KG1 (cell line): ENCODE measurements at places on chromosomes 7 and 10.

GRCh38 chr10:33001908-33002492 is 44.0 kb upstream of the ITGB1 start:
- DNase-seq = no peak

- DNase-seq = no peak
Measured at GRCh38 chr7:101620991-101621390, 8.1 kb downstream of the MYL10 start.

- DNase-seq = no peak
Measured at GRCh38 chr10:32961343-32961894, 3.4 kb upstream of the ITGB1 start.

DNA sequence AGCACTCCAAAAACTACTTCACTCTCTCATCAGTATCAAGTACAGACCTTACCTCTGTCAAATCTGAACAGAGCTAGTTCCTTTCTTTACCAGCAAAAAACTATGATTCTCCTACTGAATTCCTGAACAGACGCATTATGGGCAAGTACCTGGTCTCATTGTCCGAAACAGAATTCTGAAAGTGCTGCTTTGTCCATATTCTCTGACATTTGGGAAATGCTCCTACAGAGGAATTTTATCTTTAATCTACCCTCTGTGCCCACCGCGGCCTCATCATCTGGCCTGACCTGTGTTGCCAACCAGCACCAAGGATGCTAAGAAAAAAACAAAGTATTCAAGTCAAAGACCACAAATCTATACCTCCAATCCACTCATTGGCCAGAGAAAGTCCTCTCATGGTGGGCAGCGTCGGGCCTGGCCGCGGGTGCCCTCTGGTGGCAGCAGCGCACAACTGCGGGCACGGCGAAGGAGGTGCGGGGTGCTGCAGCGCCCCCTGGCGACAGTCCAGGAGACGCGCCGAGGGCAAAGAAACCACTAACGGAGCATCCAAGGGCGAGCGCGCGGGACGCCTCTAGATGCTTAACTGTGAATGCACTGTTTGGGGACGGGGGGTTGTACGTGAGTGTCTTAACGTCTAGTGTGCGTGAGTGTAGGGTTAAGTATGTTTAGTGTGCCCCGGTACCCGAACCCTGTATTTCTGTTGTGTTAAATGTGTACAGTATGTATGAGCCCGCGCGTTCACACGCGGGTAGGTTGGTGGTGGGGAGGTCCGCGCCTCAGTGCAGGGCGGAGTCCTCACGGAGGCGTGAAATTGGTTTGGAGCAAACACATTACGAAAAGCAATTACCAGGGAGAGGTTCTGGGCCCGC is 5.0 kb upstream of the GBX1 start:
- DNase-seq = peak; percentile 61

- DNase-seq = no peak
Measured at GRCh38 chr7:44144968-44145478, 3.9 kb upstream of the MYL7 start.

DNA sequence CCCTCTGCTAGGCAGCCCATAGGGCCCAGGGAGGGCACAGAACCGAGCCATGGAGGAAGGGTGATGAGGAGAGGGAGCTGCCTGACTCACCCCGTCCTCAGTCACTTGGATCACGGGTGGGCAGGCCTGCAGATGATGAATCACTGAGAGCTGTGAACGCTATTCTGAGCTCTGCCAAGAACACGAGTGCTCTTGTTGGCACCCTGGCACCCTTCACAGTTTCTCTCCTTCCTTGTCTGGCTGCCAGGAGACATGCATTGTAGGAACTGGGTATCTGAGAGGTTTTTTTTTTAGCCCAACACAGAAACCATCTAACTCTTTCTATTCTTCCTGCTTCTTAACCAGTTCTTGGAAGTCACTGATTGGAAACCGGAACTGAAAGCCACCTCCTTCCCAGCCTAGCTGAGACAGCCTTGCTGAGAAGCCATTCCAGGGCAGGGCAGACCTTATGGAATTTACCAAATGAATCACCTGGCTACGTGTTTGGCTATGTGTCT is 82.1 kb downstream of the SLC37A3 start:
- no peak for DNase-seq

- DNase-seq = no peak
Measured at GRCh38 chr10:43843321-43844101, 194.8 kb upstream of the ZNF32 start.

DNA sequence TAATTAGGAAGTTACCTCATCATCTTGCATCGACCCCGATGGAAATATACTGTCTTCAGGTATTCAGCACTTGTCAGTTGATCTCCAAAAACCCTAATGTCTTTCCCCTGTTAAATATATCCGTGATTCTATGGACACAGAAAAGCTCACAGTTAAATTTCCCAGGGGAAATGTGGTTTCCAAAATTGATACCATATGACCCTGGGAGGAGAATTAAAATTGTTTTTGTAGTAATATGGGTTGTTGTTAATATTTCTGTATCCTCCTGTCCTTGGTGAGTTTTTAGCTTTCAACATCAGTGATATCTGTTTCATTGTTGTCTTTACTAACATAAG is 132.1 kb downstream of the CELF2 start:
- DNase-seq = no peak

DNA sequence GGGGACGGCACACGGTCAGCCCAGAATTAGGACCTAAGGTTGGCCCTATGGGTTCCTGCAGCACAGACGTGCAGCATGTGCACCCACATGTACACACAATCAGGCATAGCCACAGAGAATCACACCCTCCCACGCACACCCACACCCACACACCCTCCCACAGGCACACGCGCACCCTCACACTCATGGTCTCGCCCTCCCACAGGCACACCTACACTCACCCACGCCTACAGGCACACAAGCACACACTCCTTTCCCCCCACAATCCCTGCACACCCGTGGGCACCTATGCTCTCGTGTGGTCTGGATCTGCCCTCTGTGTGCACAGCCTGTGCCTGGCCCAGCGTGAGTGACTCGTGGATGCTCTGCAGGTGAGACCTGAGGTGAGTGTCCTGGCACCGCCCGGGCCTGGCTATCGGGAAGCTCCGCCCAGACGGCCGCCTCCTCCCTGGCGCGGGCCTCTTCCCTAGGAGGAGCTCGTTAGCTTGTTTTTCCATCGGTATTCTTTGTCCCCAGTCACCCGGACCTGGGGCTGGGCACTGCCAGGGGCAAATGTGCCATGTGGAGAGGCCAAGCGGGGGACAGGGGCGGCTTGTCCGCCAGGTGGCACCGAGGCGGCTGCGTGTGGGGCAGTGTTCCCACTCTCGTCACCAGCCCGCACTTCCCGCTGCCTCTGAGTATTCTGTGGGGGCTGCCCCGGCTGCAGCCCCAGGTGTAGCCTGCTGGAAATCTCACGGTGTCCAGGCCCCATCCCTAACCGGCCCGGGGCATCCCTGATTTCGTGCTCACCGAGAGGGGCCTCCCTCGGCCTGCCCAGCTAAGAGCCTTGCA is 110.2 kb upstream of the FAM20C start:
- no peak for DNase-seq

- no peak for DNase-seq
Measured at GRCh38 chr7:88280801-88281200, 25.9 kb downstream of the STEAP4 start.

- DNase-seq = no peak
Measured at GRCh38 chr7:22681312-22681711, 45.7 kb upstream of the IL6 start.

DNA sequence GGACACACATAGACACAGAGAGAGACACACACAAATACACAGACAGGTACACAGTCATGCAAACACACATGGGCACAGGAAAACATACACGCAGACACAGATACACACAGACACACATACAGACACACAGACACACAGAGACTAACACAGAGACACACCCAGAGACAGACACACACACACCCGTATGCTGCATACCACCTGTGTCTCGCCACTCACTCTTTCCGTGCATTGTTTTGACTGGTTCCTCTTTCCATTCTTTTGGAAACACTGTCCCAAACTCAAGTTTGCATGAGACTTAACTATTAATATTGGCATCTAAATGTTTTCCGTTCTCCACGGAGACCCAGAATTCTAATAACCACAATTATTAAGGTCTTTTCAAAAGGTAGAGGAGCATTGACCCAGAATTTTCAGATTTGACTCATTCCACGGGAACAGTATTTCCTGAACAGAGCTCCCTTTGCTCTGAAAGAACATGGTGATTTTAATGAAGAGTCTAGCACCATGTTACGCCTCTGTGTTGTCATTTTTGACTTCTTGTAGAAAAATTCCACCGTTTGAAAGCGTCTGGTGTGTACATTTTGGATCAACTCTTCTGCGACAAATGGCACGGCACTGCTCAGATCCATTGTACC is 141.2 kb upstream of the RNF32 start:
- no peak for DNase-seq

GRCh38 chr7:142519079-142520078 is 229.9 kb upstream of the PRSS1 start:
- DNase-seq = no peak

DNA sequence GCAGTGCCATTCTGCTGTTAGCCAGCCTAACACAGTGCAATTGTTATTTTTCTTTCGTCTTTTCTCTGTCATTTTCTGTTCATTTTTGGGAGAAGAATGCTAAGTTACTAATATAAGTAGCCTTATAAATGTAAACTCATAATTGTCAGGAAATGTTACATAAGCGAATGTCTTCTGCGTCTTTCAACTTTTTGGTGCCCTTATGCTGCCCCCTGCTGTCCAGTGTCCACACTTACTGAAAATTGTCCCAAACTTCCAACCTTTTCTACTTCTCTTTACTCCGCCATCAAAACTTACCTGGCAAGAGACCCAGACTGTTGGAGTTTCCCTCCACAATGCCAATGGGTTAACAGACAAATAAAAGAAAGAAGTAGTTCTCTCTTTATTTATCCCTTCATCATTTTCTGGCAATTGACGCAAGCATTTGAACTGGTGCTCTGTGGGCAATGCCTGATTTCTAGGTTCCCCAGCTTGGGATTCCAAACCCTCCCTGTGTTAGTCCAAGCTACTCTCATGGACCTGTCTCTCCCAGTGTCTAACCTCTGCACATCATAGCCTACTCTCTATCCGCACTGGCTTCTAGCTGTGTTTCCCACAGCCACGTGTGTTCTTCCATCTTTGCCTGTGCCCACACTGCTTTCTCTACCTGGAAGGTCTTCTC is 21.0 kb upstream of the EPC1 start:
- DNase-seq = peak; percentile 46

GRCh38 chr7:91596287-91596686 is 284.2 kb downstream of the MTERF1 start:
- DNase-seq = no peak

DNA sequence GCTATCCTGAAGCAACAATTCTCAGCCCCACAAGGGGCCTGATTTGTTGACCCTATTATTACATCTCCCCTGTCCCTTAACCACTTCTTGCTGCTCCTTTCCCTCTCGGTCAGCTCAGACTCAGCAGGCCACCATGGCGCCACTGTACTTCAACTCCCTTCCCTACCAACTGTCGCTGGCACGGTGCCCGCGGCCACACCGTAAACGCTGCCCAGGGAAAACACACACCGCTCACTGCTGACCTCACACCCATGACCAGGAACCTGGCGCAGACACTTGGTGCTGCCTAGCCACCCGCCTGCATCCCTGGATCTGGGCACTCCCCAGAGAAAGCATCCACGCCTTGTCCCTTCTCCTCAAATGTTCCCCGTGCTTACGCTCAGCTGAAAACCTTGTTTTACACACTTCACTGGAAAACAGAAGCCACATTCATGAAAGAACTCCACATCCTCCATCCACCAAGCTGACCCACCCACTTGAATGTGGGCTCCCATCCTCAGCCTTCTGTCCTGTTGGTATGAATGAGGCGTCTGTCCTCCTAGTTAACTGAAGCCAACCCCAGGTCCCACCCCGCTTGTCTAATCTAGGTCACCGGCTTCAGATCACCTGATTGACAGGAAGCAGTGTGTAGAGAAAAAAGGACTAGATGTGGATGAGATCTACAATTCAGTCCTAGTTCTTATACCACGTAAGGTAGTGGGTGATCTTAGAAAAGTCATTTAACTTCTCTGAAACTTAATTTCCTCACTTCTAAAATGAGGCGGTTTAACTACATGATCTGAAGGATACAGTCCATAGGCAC is 28.5 kb upstream of the CRYGN start:
- DNase-seq = no peak

DNA sequence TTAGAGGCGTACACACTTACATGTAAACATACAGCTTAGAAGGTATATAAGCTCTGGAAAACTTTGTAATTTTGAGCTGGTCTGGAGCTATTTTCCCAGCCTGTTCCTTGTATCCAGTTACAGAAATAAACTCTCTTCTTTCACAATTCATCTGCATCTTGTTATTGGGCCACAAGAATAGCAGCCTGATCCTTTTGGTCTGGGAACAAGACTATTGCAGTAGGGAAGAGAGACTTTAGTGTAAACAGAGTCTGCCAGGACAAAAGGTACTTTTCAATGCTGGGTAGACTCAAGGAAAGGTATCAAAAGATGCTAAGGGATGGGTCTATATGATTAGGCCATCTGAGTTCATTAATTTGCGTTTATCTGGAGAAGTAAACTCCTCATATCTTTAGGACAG is 728.3 kb downstream of the TYW1 start:
- DNase-seq = no peak

DNA sequence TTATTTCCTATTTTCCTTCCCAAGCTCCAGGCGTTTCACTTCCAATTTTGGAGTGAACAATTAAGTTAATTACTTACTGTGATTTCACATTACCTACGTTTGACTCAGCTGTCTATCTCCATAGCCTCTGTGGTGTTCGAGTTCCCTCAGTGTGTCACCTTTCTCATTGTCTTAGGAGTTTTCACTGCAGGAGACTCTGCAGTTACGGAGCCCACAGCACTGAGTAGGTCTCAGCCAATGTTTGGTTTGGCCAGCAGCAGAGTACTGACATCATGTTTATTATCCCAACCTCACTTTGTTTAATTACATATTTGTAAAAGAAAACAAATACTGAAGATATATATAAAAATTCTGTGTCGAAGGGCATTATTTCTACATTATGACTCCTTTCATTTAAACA is 1123.9 kb downstream of the CNTNAP2 start:
- DNase-seq = no peak

GRCh38 chr10:80201608-80202141 is 3.7 kb downstream of the ANXA11 start:
- DNase-seq = no peak

GRCh38 chr7:48466713-48467112 is 295.5 kb downstream of the ABCA13 start:
- no peak for DNase-seq

DNA sequence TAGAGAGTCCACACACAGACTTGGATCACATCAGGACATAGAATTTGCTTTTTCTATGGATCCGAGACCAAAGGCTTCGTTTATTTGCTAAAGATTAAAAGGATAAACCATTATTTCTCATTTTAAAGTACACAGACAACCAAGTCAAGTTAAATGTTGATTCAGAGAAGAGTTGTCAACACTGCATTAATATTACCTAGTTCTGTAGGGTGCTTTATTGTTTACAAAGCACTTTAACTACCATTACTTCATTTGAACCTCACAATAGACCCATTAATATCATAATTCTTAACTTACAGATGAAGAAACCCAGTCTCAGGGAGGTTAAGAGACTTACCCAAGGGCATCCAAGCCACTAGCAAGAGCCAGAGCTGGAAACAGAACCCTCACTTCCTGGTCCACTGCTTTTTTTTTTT is 43.2 kb upstream of the GSAP start:
- DNase-seq = no peak
